ENCODE measurements at places on chromosomes 5 and 9.

DNA sequence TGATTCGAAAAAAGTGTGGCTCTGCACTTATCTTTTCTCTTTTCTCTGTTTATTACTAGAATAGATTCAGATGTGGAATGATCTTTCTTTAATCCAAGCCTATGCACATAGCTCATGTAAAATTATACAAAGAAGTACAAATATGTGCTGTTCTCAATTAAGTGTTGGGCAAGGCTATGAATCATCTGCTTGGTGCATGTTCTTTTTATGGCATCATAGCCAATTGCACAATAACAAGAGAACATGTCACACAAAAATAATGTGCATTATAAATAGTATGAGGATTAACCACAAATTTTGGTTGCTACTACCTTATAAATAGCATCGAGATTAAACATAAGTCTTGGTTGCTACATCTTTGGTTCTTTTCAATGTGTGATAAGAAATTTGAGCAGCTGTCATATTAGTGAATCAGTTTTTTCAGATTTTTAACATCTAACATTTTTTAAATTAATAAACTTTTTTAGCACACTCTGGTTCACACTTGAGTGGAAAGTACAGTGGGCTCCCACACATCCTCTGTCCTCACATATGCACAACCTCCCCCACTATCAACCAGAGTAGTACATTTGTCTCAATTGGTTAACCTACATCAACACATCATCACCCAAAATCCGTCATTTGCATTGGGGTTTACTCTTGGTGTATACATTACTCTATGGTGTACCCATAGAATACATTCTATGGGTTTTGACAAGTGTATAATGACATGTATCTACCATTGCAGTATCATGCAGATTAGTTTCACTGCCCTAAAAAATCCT is 6.8 kb upstream of the RECK start:
- peak; percentile 96 for DNase-seq

GRCh38 chr9:25716220-25716872 is 38.1 kb upstream of the TUSC1 start:
- DNase-seq = peak; percentile 7

DNA sequence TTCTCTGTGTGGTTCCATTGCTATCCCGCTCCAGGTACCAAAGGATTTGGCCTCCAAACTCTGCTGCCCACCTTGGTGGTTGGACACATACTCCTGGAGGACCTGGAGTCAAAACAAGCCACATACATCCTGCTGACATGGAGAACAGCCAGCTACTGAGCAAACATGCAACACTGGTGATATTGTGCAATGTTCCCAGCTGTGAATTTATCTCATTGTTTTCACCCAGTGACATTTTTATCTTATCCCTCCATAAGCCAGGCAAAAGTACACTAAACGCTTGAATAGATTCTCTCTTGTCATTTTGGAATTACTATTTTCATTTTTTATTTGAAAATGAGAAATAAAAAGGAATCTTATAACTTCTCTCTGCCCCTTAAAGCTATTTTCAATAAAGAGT is 11.1 kb upstream of the CTSL start:
- DNase-seq = peak; percentile 75

- peak; percentile 42 for DNase-seq
Observed at GRCh38 chr5:36728697-36729543, 122.5 kb downstream of the SLC1A3 start.

DNA sequence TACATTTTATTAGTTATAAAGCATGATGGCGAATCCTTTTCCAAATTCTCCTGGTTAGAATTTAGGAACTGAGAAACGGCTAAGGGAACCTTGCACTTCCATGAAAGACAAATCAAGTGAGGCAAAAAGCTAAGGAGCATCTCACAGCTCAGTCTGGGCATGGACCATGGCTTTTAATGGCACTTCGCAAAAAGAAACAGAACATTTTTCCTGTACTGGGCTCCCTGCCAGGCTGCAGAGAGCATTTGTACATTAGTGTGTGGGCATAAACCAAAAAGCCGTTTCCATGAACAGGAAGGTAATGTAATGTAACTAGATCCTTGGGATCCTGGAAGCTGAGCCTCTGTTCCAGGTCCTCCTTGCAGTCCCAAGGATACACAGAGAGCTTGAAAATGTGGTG is 354.2 kb downstream of the MRPS30 start:
- DNase-seq = no peak

GRCh38 chr5:6383376-6383775 is 5.0 kb upstream of the MED10 start:
- no peak for DNase-seq

GRCh38 chr9:111065414-111065813 is 27.1 kb upstream of the LPAR1 start:
- no peak for DNase-seq

DNA sequence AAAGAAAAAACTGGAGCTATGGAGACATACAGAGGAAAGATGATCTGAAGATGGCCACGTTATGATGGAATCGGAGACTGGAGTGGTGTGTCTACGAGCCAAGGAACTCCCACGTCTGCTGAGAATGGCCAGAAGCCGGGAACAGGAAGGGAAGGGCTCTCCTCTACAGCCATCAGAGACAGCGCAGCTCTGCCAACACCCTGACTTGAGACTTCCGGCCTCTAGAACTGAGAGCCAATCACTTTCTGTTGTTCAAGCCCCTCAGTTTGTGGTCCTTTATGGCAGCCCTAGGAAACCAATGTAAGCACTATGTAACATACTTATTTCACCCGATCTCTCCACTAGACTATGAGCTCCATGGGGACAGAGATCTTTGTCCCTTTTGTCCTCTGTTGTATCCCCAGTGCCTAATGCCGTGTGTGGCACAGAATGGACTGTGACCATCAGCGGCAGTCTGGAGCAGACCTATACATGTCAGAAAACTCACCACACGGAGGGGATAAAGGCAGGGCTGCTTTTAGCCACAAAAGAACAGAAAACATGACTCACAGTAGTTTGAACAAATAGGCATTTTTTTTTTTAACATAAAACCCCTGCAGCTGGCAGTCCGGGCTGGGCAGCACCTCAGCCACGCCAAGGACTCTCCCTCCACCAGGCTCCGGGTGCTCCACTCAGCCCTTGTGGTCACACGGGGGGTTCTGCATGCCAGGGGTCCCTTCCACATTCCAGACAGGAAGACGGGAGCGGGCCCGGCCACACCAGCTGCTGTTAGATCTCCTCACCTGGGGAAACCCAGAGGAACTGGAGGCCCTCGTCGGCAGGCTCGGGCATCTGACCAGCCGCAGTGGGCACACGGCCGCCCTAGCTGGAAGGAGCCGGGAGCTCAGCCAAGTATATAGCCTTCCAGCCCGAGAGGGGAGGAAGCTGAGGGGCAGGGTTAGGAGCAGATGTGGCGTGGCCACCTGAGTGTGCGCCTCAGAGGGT is 16.1 kb upstream of the MXD3 start:
- DNase-seq = peak; percentile 75

DNA sequence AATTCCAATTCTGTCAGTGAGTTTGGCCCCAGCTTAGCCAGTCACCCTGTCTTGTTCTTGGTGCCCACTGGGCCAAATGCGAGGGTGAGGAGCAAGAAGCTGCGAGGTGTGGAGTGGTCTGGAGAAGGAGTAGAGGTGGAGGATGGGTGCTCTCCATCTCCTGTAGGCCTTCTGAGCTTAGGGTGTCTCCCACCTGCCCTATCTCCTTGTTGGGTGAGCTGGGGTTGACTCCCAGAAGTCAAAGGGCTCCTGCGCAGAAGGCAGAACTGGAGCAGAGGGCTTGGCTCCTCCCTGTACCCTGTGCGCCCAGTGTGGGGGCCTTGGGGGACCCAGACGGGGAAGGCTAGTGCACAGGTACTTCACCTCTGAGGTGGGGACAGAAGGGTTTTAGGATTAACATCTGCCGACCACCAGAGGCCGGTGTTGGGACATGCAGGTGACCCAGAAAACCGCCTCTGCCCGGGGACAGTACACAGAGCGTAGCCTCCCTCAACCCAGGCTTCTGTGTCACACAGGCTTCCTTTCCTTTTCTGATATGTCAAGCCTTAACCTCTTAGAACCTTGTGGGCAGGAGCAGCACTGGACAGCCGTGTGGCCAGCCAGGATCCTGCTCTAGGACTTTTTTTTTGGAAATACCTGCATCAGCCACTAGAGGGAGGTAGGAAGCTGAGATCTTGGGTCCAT is 16.9 kb downstream of the IL5 start:
- no peak for DNase-seq

- no peak for DNase-seq
Observed at GRCh38 chr5:8956659-8957058, 589.2 kb downstream of the SEMA5A start.

DNA sequence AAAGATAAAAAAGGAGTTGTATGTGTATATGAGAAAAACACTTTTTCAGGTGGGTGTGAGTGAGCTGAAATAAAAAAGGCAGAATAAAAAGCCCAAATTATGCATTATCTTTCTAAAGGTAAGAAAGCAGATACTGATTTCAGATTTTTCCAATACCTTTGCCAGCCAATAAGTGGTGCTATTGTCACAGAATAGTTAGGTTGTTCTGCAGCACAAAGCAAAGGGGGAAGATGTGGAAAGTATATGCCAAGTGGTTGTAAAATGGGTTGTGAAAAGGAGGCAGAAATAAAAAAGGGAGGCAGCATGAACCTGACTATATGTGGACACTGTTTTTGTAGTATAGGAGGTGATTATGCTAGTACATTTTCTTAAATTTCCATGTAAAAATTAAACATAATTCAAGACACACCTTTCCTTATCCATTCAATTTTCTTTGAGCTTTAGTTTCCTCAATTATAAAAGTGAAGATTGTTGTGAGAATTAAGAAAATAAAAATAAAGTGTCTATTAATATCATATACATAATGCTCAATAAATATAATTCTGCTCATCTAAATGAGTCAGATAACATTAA is 106.7 kb downstream of the SMIM15 start:
- DNase-seq = peak; percentile 37

DNA sequence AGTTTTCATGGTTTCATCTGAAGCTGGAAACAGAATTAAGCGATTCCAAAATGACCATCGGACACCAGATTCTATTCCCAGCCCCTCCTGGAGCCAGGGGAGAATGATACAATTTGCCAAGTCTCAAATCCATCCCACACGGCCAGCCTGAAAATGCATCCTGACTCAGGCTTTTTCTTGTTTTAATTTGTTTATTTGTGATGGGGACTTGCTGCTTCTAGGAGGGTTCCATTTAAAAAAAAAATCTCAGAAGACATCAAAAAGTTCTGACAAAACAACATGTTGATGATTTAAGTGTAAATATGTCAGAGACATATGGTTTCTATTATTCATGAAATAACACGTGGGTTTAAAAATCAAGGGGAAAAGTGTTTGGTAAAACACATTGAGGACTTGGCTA is 173.2 kb downstream of the GAS1 start:
- no peak for DNase-seq

GRCh38 chr5:95235439-95235982 is 49.4 kb downstream of the MCTP1 start:
- DNase-seq = no peak

DNA sequence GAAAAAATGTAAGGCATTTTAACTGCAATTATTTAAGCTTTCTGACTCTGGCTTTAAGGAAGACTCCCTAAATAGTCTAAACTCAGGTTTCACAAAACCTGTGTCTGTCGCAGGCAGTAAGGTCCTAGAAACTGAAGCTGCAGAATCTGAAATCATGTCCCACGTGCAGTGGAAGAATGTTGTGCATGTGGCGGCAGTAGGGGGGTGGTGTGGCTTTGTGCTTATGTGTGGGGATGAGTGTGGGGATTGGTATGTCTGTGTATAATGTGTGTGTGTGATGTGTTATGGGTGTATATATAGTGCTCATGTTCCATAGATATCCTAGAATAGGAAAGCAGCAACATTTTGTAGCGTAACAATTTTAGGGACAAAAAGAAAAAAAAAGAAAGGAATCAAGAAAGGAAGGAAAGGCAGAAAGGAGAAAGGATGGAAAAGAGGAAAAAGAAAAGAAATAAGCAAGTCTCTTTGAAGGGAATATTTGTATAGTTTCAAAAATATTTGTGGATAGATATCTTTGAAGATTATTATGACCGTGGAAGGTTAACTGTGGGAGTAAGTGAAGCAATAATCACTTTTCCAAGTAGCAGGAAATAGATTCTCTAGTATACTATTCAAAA is 6.6 kb downstream of the ANKDD1B start:
- DNase-seq = peak; percentile 86

- no peak for DNase-seq
Observed at GRCh38 chr5:175616083-175616482, 41.8 kb upstream of the HRH2 start.

GRCh38 chr5:95780597-95780996 is 41.9 kb downstream of the GLRX start:
- no peak for DNase-seq

DNA sequence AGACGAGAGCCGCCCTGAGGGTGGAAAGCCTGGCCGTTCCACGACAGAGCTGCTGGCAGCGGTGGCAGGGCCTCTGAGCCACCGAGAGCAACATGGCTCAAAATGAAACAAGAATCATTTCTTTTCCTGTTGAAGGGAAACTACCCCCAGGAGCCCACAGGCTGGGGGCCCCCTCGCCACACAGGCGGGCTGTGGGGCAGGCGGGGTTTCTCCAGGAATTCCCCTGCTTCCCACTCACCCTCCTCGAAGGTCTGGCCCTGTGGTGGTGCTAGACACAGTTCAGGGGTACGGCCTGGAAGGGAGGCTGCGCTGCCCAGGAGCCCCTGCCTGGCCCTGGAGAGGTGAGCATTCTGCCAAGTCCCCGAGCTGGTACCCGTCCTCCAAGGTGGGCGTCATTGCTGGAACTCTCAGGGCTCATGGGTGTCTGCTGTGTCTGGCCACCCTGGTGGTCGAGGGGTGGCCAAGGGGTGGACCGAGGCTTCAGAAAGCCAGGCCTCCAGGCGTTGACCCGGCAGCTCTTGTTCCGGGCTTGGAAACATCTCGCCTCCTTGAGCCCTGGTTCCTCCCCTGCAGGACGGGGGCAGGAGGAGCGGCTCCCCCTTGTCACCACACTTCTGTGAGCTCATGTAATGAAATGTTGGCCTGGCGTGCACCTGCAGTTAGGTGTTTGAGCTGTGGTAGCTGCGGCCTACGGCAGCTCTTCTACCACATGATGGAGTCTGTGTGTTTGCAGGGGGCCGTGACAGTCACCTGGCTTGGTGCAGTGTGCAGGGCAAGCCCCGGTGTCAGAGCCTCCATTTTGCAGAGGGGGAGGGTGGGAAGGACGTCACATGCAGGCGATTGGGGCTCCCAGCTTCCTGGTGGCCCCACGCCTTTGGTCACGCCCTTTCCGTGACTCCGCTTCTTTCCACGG is 65.3 kb downstream of the RXRA start:
- DNase-seq = no peak

GRCh38 chr5:169765176-169765996 is 128.3 kb downstream of the DOCK2 start:
- DNase-seq = peak; percentile 63

GRCh38 chr5:27091858-27092257 is 53.5 kb upstream of the CDH9 start:
- DNase-seq = no peak

DNA sequence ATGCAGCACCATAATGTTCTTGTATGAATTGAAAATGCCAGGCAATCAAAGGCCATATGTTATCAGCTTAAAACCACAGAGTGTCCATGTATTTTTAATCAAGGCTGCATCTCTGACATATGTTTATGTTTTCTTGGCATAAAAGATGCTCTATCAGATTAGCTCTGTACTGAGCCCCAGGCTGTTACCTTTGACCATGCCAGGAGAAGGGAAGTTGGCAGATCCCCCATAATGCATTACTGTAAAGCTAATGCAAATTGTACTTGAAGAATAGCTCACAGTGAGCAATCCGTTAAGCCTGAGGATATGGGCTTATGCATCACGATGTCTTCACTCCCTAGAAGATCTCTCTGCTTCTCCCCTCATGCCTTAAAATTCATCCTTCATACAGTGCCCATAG is 414.4 kb downstream of the BRINP1 start:
- no peak for DNase-seq

GRCh38 chr5:32836176-32836575 is 125.1 kb downstream of the NPR3 start:
- no peak for DNase-seq

GRCh38 chr5:1247811-1248210 is 22.6 kb downstream of the SLC6A18 start:
- no peak for DNase-seq
